ENCODE measurements at places on chromosomes 13 and 19. TPM values are rescaled to one million over a fixed set of nuclear protein-coding genes. Genes with fewer than 3 reads are reported as not detected.

The ZNF772 gene
- 7.3 TPM for total RNA-seq

DNA sequence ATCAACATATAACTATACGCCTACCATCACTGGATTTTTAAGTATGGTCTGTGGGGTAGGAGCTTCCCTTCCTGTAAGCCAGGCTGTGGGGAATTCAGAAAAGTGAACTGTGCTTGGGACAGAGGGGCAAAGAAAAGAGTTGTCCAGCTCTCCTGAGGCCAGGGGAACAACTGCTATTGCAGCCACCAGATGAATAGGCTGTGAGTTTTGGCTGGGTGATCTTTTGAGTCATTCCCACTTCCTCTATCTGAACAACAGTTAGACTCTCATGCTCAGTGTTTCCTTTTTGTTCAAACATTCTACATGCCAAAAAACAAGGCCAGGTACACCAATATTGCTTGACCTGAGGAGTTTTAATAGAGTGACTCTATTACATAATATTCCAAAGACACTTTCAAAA lies 426.2 kb upstream of the DACH1 start:
- H3K4me1 ChIP-seq, result no peaks in the 10 kb centered on the region
- H3K27ac ChIP-seq, result no peak overlapping the region
- no peaks in the 10 kb centered on the region for H3K27me3 ChIP-seq
- H3K36me3 ChIP-seq, result no peaks in the 10 kb centered on the region
- DNase-seq, result no peak

GRCh38 chr13:55761986-55762385 lies 1378.7 kb upstream of the PRR20A start:
- H3K27ac ChIP-seq, result no peak overlapping the region
- H3K4me3 ChIP-seq, result no peak overlapping the region
- no peaks in the 10 kb centered on the region for H3K36me3 ChIP-seq
- H3K27me3 ChIP-seq, result no peaks in the 10 kb centered on the region
- H3K4me1 ChIP-seq, result no peaks in the 10 kb centered on the region
- DNase-seq, result no peak

The ZNF667 gene
- 0.35 TPM for total RNA-seq

- H3K4me1 ChIP-seq, result peaks cover 7% of the 10 kb centered on the region
- no peak for DNase-seq
- H3K27me3 ChIP-seq, result peaks cover 4% of the 10 kb centered on the region
- no peak overlapping the region for H3K27ac ChIP-seq
- no peak overlapping the region for H3K4me3 ChIP-seq
Measured at GRCh38 chr13:43124490-43124889, 101.1 kb downstream of the DNAJC15 start.

DNA sequence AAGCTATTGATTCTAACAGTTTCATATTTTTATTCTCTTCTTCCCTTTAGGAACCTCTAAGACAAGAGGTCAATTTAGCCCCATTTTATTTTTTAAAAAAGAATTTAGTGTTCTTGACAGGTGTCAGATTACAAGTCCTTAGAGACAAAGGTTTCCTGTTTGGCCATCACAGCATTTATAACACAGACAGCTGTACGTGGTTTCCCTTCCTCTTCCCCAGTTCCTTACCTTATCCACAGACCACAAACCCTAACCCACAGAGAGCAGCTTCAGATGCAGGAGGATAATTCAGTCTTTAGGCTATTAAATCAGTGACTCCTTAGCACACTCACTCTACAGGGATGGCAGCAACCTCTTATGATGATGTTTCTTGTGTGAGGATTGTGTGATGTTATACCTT lies 1210.1 kb downstream of the DIAPH3 start:
- H3K4me1 ChIP-seq, result no peaks in the 10 kb centered on the region
- no peaks in the 10 kb centered on the region for H3K36me3 ChIP-seq
- no peak overlapping the region for H3K4me3 ChIP-seq
- no peaks in the 10 kb centered on the region for H3K27me3 ChIP-seq
- no peak overlapping the region for H3K27ac ChIP-seq
- no peak for DNase-seq

The GPC5 gene
- total RNA-seq, result 0.13 TPM

GRCh38 chr19:29189033-29189360 lies 24.0 kb downstream of the UQCRFS1 start:
- H3K36me3 ChIP-seq, result no peaks in the 10 kb centered on the region
- H3K27me3 ChIP-seq, result no peaks in the 10 kb centered on the region
- no peak overlapping the region for H3K4me3 ChIP-seq
- H3K27ac ChIP-seq, result no peak overlapping the region
- no peaks in the 10 kb centered on the region for H3K4me1 ChIP-seq

The KASH5 gene
- 0.31 TPM for total RNA-seq

DNA sequence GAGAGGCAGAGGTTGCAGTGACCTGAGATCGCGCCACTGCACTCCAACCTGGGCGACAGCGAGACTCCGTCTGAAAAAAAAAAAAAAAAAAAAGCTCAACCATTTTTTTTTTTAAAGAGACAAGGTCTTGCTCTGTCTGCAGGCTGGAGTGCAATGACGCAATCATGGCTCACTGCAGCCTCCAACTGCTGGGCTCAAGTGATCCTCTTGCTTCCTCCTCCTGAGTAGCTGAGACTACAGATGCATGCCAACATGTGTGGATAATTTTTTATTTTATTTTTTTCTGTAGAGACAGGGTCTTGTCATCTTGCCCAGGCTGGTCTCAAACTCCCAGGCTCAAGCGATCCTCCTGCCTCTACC lies 10.3 kb downstream of the EHD2 start:
- no peaks in the 10 kb centered on the region for H3K36me3 ChIP-seq
- H3K4me1 ChIP-seq, result no peaks in the 10 kb centered on the region
- DNase-seq, result no peak
- no peak overlapping the region for H3K27ac ChIP-seq
- H3K4me3 ChIP-seq, result no peak overlapping the region

GRCh38 chr13:42969565-42970172 lies 22.4 kb downstream of the EPSTI1 start:
- H3K4me3 ChIP-seq, result no peak overlapping the region
- H3K27ac ChIP-seq, result no peak overlapping the region
- H3K27me3 ChIP-seq, result no peaks in the 10 kb centered on the region
- peak; percentile 83 for DNase-seq
- peaks cover 5% of the 10 kb centered on the region for H3K36me3 ChIP-seq

DNA sequence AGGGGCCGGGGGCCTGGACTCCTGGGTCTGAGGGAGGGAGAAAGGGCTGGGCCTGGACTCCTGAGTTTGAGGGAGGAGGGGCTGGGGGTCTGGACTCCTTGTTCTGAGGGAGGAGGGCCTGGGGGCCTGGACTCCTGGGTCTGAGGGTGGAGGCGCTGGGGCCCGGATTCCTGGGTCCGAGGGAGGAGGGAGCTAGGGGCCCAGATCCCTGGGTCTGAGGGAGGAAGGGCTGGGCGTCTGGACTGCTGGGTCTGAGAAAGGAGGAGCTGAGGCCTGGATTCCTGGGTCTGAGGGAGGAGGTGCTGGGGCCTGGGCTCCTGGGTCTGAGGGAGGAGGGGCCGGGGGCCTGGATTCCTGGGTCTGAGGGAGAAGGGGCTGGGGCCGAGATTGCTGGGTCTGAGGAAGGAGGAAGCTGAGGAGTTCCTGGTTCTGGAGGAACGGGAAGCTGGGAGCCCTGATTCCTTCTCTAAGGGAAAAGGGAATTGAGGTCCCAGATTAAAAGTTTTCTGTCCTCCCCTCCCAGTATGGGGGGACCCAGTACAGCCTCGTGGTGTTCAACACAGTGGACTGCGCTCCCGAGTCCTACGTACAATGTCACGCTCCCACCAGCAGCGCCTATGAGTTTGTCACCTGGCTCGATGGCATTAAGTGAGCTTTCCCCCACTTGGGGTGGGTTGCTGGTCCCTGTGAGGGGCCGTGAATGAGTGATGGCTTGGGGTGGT lies 721 bp downstream of the MED25 start:
- no peaks in the 10 kb centered on the region for H3K36me3 ChIP-seq
- H3K4me1 ChIP-seq, result peaks cover 24% of the 10 kb centered on the region
- no peaks in the 10 kb centered on the region for H3K27me3 ChIP-seq
- peak overlapping the region; percentile 99 for H3K27ac ChIP-seq
- no peak for DNase-seq
- H3K4me3 ChIP-seq, result peak overlapping the region; percentile 86

DNA sequence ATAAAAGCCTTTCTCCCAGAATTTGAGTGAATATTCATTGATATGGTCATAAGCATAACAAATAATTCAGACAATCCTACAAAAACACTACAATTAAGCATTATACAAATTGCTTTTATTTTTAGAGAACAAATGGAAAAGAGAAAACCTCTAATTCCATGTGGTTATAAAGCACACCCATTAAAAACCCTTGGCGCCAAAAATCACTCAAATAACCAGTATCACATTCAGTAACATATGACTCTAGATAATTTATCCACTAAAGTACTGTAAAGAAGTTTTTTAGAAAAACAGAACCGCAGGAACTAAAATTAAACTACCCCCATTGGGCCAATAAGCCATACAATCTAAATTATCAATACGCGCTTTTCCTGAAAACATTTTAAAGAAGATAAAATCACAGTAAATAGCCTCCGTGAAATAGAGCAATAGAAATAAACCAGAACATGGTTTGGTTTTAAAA lies 569 bp downstream of the LCP1 start:
- no peaks in the 10 kb centered on the region for H3K36me3 ChIP-seq
- no peak for DNase-seq
- H3K4me3 ChIP-seq, result peak overlapping the region; percentile 81

DNA sequence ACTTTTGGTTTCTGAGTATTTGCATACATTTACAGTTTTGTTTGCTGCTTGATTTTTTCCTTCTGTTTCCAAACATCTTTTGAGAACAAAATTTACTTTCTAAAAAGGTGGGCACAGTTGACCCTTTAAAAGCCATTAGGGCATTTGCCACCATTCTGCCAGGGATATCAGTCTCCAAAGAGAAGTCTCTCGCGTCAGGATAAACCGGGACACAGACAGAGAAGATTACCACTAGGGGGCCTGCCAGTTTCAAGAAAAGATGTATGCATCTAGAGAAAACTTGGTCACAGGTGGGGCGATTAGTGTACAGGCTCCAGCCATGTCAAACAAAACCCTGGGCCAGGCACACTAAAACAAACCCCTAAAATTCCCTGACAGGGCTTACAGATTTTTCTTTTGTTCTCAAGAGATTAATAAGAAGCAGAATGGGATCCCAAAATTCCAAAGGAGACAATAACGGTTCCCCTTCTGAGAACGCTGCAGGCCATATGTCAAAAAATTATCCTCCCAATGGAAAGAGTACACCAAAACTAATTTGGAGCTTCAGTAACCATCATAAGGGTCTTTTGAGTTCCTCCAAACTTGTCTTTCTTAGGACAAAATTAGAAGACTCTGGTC lies 10.7 kb upstream of the PABPC3 start:
- H3K4me3 ChIP-seq, result no peak overlapping the region
- no peaks in the 10 kb centered on the region for H3K36me3 ChIP-seq
- H3K4me1 ChIP-seq, result no peaks in the 10 kb centered on the region
- no peaks in the 10 kb centered on the region for H3K27me3 ChIP-seq

DNA sequence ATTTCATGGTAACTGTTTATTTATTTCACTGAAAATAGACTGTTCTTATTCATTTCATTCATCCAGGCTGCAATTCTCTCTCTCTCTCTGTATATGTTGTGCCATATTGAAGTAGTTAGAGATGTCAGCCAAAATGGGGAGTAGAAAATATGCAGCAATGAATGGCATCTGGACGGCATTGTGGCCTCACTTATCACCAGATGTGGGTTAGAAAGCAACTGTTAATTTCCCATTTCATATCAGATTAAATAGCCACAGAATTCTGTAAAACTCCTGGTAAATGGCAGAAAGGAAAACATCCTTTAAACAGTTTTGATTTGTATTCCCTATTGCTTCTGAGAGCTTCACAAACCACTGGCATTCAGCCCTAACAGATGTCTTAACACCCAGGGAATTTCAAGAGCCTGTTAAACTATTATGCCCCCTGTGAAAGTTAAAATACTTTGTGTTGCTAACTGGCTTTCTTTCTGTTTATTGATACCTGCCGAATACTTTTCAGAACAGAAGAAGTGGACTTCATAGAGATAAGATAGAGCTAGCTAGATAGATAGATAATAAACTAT lies 1763.3 kb upstream of the MIR17HG start:
- DNase-seq, result no peak
- H3K4me3 ChIP-seq, result no peak overlapping the region
- no peaks in the 10 kb centered on the region for H3K4me1 ChIP-seq
- no peak overlapping the region for H3K27ac ChIP-seq

DNA sequence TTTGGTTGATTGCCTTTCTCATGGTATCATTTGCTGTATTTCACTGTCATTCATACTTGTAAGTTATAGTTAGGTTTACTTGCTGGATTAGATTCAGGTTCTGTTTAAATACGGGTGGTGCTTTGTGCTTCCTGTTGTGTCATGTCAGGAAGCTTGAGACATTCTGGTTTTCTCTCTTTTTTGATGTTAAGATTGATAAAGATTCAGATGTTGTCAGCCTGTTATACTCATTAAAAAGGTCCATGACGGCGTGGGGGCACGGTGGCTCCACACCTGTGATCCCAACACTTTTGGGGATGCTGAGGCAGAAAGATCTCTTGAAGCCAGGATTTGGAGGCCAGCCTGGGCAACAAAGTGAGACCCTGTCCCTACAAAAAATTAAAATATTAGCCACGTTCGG lies 45.7 kb downstream of the NAA16 start:
- H3K4me3 ChIP-seq, result peak overlapping the region; percentile 35
- no peaks in the 10 kb centered on the region for H3K27me3 ChIP-seq
- DNase-seq, result peak; percentile 55

The C19orf33 gene
- not detected for total RNA-seq

DNA sequence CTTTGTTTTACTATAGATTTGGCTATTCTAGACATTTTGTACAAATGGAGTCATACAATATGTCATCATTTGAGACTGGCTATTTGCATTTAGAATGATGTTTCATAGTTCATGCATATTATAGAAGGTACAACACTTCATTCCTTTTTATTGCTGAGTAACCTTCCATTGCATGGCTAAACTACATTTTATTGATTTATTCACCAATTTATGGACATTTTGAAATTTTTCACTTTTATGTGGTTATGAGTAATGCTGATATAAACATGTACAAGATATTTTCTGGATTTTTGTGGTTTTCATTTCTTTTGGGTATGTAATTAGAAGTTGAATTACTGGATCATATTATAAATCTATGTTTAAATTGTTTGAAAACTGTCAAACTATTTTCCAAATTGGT lies 710.3 kb upstream of the SLITRK5 start:
- no peak overlapping the region for H3K4me3 ChIP-seq
- DNase-seq, result no peak
- H3K4me1 ChIP-seq, result no peaks in the 10 kb centered on the region
- H3K27me3 ChIP-seq, result no peaks in the 10 kb centered on the region
- H3K36me3 ChIP-seq, result no peaks in the 10 kb centered on the region
- H3K27ac ChIP-seq, result no peak overlapping the region

The LILRA5 gene
- not detected for total RNA-seq

GRCh38 chr19:8088752-8089663 lies 36.4 kb downstream of the CCL25 start:
- no peaks in the 10 kb centered on the region for H3K4me1 ChIP-seq
- no peaks in the 10 kb centered on the region for H3K27me3 ChIP-seq
- H3K36me3 ChIP-seq, result no peaks in the 10 kb centered on the region
- no peak overlapping the region for H3K27ac ChIP-seq

- H3K27me3 ChIP-seq, result no peaks in the 10 kb centered on the region
- no peak overlapping the region for H3K27ac ChIP-seq
- H3K36me3 ChIP-seq, result no peaks in the 10 kb centered on the region
Measured at GRCh38 chr19:2429917-2430535, 2.6 kb upstream of the TIMM13 start.

GRCh38 chr19:1779574-1779973 lies 26.3 kb downstream of the ONECUT3 start:
- no peak overlapping the region for H3K4me3 ChIP-seq
- no peak for DNase-seq
- H3K4me1 ChIP-seq, result no peaks in the 10 kb centered on the region
- H3K36me3 ChIP-seq, result no peaks in the 10 kb centered on the region
- peaks cover 43% of the 10 kb centered on the region for H3K27me3 ChIP-seq
- H3K27ac ChIP-seq, result no peak overlapping the region

The C19orf85 gene
- not detected for total RNA-seq

All from CD8-positive, alpha-beta memory T cell (primary cell).